ENCODE measurements at places on chromosomes 2 and 18.

GRCh38 chr2:149037851-149038250 lies 648 bp upstream of the LYPD6B start:
- no peak for DNase-seq

- no peak for DNase-seq
Measured at GRCh38 chr2:177419274-177419673, 26.7 kb downstream of the AGPS start.

DNA sequence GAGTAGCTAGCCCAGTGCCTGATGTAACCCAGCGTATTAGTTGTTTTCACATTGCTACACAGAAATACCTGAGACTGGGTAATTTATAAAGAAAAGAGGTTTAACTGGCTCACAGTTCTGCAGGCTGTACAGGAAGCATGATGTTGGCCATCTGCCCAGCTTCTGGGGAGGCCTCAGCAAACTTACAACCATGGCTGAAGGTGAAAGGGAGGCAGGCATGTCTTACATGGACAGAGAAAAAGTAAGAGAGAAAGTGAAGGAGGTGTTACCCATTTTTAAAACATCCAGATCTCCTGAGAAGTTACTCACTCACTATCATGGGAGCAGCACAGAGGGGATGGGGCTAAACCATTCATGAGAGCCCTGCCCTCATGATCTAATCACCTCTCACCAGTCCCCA lies 6.1 kb upstream of the CYRIA start:
- no peak for DNase-seq

DNA sequence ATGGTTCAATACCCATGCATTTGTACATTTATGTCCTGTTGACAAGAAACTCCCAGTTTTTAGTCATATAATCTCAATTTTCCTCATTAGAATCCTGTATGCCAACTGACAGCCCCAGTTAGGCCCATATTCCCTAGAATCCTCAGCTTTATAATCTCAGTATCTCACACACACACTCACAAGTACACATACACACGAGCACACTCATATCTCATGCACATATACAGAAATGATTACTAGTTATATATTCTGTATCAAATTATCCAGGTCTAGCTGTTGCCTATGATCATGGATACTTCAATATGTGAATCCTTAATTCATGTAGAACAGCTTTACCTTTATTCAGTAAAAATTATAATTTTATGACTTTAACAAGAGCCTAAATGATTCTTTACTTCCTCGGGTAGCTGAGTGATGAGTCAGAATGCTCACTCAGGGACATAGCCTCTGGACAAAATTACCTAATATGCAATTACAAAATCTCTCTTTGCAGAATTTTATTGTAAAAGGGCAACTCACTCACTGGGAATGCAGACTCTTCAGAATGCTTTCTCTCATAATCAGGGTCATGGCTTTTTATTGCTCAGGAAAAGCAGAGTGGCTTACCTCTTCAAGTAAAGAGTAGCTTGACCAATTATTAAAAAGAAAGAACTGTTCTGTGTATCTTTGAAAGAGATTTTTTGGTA lies 193.6 kb upstream of the PIK3C3 start:
- no peak for DNase-seq

- DNase-seq: no peak
Measured at GRCh38 chr2:111145103-111145760, 24.5 kb downstream of the BCL2L11 start.

DNA sequence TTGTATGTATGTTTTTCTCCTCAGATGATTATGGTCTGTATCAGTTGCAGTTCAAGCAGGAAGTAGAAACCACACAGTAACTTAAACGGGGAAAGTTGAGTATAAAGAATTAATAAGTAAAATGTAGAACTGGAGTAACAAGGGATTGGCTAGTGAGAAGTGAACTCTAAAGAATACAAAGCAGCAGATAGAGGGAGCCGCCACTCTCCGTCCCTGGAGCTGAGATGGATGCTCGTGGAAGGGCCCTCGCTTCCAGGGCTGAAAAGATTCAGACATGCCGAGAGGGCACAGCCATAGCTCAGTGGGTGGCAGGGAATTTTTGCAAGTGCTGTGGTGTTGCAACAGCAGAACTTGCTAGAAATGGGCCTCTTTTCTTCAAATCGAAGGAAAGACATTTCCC lies 155.8 kb downstream of the COL6A3 start:
- DNase-seq: no peak

- peak; percentile 9 for DNase-seq
Measured at GRCh38 chr18:23071285-23071684, 64.0 kb upstream of the CABLES1 start.

GRCh38 chr2:100104718-100105677 lies 37.4 kb downstream of the AFF3 start:
- peak; percentile 33 for DNase-seq

- no peak for DNase-seq
Measured at GRCh38 chr2:32918774-32919173, 28.0 kb upstream of the LTBP1 start.

- no peak for DNase-seq
Measured at GRCh38 chr2:206558492-206558891, 83.8 kb upstream of the FAM237A start.

DNA sequence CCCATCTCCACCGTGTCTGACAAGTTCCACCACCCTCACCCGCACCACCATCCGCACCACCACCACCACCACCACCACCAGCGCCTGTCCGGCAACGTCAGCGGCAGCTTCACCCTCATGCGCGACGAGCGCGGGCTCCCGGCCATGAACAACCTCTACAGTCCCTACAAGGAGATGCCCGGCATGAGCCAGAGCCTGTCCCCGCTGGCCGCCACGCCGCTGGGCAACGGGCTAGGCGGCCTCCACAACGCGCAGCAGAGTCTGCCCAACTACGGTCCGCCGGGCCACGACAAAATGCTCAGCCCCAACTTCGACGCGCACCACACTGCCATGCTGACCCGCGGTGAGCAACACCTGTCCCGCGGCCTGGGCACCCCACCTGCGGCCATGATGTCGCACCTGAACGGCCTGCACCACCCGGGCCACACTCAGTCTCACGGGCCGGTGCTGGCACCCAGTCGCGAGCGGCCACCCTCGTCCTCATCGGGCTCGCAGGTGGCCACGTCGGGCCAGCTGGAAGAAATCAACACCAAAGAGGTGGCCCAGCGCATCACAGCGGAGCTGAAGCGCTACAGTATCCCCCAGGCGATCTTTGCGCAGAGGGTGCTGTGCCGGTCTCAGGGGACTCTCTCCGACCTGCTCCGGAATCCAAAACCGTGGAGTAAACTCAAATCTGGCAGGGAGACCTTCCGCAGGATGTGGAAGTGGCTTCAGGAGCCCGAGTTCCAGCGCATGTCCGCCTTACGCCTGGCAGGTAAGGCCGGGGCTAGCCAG lies 1.2 kb downstream of the ONECUT2 start:
- no peak for DNase-seq

GRCh38 chr2:179222076-179222475 lies 42.6 kb downstream of the SESTD1 start:
- DNase-seq: no peak

GRCh38 chr2:129888896-129889295 lies 90.6 kb upstream of the RAB6C start:
- DNase-seq: no peak

DNA sequence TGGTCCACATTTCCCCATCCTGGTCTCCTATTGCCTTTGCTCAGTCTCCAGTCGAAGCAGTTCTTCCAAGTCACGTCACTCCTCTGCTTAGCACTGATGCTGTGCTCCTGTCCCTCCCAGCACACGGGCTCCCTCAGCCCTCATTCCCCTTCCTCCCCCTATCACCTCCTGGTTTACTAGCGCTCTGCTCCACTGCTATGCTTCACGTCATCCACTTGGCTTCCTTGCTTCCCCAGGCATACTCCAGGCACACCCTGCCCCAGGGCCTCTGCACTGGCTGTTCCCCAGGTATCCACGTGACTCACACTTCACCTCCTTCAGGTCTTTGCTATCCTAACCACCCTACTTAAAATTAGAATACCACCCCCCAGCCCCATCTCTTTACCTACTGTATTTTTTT lies 269.3 kb downstream of the GLI2 start:
- DNase-seq: no peak

- DNase-seq: peak; percentile 29
Measured at GRCh38 chr2:65430603-65431420, 1.6 kb downstream of the SPRED2 start.

DNA sequence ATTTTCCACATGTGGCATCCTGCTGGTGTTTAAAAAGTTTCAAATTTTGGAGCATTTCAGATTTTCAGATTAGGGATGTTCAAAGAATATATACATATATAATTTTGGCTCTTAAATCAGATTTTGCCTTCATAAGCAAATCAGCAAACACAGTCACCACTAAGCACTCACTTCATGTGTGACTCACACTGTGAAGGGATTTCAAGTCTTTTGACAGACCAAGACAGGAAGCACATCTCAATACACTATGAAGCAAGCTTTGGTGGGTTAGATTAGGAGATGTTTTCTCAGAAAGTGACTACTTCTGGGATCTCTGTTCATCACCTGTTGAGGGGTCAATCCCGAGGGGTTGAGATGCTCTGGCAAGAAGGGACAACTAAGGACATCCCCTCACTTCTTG lies 227.8 kb upstream of the RBBP8 start:
- DNase-seq: no peak

GRCh38 chr18:9240270-9240669 lies 94.3 kb upstream of the TWSG1 start:
- no peak for DNase-seq

DNA sequence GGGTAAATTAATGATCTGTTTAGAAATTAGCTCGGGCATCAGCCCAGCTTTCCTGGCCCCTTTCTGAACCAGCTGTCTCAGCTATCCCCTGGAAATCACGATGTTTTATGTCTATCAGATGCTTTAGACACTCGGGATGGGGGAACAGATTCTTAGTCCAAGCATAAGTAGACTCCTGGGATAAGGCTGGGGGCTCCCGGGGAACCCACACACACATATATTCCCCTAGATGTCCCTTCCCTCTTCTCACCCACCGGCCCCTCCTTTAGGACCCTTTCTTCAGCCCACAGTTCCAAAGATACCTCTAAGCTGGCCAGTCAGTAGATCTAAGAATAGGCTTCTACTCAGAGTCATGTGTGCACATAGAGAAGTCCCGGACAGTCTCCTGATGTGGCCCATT lies 151.5 kb upstream of the COPS8 start:
- DNase-seq: no peak

GRCh38 chr18:39167990-39168389 lies 1602.4 kb upstream of the CELF4 start:
- DNase-seq: no peak

DNA sequence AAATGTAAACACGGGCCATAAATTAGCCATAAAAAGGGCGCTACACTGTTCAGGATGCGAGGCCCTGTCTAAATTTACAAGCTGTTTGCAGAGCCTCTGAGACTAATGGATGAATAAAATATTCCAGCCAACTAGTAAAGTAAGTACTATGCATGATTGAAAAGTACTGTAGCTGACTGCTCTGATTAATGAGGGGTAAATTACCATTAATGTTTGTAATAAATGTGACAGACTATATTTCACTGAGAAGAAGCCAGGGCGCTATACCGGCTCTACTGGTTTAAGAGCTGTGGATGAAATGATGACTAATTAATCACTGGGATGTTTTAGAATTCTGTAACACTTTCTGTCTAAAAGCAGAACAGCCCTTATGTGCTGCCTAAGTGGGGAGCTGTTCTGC lies 54.3 kb upstream of the RGPD4 start:
- DNase-seq: no peak

- DNase-seq: no peak
Measured at GRCh38 chr2:136253288-136254004, 135.5 kb upstream of the CXCR4 start.

DNA sequence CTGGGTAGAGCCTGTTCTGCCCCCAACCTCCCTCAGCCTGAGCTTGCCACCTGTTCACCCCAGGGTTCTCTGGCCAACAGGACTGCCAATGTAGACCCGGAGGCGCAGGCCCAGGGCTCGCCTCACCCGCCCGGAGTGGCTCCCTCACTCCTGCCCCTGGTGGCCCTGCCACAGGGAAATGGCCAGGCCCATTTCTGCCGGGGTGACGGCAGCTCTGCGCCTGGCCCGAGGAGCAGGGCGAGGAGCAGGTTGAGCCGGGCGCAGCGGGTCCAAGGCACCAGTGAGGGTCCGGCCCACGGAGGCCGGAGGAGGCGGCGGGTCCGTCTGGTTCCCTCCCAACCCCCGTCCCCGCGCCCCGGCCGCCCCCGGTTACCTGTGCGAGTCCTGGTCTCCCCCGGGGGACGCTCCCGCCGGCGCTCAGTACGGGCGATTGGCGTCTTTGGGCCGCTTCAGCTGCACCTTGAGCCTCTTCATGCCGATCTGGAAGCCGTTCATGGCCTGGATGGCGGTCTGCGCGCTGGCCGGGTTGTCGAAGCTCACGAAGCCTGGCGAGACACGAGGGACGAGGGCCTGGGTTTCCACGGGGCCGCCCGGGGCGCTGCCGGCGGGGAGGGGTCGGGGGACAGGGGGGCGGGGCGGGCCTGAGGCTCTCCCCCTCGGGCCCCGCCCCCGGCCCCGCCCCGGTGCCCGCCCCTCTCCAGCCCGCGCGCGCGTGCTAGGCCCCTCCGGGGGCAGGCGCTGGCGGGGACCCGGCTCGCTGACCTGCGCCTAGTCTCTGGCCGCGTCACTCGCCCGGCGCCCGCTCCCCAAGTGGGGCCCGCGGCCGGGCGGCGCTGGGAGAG lies 312.0 kb downstream of the CELF4 start:
- no peak for DNase-seq

GRCh38 chr2:219028996-219029828 lies 12.1 kb downstream of the CFAP65 start:
- DNase-seq: no peak

DNA sequence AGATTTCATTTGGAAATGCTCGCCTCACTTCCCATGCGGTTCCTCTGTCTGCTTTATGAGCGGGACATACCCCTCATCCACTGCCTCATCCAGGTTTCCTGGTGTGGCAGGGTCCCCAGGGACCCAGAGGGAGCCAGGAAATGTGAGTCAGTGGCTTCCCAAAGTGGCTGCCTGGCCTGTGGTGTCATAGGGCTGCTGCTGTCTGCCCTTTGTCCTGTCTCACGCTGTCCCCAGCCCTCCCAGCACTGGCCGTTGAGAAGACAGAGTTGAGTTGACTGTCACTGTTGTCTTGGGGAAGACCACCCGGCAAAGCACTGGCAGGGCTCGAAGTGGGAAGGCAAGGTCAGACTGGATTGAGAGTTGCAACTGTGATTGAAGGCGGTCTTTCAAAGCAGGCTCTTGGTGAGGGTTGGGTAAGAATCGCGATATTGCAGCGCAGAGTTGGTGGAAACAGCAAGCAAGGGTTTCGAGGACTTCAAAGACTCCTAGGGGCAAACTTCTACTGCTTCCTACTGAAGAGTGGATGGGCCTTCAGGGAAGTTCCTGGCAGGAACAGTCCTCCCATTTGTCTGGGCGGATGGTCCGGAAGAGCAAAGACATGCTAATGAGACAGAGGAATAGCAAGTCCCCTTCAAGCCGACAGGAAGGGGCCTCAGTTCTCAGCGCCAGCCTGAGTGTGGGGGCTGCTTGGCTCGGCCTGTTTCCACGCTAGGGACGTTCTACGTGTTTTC lies 33.9 kb downstream of the RAB31 start:
- DNase-seq: no peak

- no peak for DNase-seq
Measured at GRCh38 chr2:108367014-108367413, 10.7 kb upstream of the SULT1C4 start.

GRCh38 chr18:59902131-59902992 lies 2.6 kb downstream of the PMAIP1 start:
- DNase-seq: no peak
